Stimulated activated CD8-positive, alpha-beta memory T cell treated with anti-CD3 and anti-CD28 coated beads, Interleukin-4, amount 100 ng/mL, for 1 hour (primary cell): ENCODE measurements at places on chromosomes 7 and 10.

DNA sequence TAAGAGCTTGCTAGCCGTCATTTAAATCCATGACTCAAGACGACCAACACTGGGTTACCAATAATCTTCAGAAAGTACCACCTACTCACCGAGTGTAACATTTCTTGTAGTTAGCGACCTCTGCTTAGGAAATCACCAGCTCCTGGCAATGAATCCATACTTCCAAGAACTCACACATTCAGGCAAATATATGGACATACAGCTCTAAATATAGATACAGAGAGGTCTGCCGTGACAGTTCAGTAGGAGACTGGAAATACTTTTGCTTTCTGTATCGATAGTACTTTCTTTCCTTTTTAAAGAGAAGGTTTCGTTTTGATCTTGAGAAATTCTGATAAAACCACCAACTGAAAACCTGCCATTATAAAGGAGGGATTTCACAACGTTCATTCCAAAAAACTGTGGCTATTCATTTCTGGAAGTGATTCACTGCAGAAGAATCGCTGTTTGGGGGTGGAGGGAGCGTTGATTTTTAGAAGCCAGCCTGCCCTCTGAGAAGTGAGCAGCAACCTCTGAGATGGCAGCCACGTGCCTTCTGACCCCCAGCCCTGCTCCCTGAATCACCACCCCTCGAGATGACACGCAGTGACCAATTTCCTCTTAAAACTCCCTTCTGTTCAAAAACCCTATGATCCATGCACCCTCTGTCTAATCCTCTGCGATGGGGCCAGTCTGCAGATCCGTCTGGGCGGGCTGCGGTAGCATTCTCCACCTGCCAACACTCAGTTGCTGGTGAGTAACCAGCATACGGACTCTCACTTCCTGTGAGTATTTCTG is 179.0 kb upstream of the KLF14 start:
- DNase-seq: peak; percentile 51

GRCh38 chr7:100017875-100018274 is 2.5 kb downstream of the ZKSCAN1 start:
- DNase-seq: no peak

DNA sequence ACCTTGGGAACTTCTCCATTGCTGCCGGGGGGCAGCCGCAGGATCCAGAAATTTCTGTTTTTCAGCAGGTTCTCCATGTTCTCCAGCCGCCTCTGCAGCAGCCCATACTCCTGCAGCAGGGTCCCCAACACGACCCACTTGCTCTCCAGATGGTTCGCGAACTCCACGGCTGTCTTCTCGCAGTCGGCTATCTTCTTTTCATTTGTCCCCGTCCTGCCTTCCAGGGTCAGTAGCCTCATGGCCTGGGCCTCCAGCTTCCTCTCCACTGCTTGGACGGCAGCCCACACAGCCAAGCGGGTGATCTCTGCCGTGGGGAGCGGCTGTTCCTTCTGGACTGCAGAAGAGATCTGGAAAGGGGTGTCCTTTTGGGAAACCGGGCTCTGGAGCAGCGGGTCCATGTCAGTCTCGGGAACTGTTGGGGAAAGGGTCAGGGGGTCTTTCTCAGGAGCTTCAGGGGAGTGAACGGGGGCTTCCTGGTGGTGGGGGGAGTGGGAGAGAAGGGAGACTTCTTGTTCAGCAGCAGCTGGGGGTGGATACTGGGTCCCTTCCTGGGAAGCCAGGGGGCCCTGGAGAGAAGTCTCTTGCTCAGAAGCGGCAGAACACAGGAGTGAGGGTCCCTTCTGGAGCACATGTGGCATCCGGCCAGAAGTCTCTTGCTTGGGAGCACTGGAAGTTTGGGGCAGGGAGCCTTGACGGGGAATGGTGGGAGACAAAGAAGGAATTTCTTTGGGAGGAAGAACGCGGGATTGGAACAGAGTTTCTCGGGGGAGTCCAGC is 5.5 kb downstream of the ZNF777 start:
- DNase-seq: no peak

GRCh38 chr7:521221-522070 is 1.8 kb upstream of the PDGFA start:
- DNase-seq: no peak

DNA sequence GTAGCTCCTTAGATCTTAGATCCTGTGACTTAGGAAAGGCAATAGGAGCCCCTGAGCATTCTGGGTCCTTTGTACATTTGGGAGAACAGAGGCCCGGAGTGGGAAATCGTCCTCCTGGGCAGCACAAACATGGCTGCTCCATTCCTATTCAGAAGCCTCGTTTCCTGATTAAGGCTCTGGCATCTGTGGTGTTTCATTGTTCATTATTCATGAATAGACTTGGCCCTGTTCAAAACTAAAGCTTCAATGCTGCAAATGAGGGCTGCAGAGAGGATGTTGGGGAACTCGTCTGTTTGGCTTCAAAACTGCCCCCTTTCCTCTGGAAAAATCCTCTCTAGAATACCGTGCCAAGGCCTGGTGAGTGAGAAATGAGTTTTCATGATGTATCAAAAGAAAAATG is 3.4 kb upstream of the HTRA1 start:
- no peak for DNase-seq

GRCh38 chr7:121081327-121081936 is 92.9 kb downstream of the CPED1 start:
- no peak for DNase-seq

DNA sequence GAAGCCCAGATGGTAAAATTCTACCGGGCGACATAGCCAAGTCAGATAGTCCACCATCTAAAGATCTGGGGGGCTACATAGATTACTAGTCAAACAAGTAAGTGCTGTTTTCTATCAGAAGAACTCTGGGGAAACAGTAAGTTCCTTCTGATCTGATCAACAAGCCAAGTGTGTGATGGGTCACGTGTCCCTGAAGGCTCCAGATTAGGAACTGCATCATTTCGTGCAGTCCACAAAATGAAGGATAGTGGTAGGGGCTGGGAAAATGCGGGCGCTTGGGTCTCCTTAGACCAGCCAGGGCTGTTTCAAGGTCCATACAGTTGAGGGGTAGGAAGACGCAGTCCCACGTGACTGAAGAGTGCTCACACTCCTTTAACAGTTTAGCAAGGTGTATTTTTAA is 1.8 kb upstream of the CHN2 start:
- DNase-seq: no peak

GRCh38 chr7:28815369-28815927 is 142.7 kb downstream of the TRIL start:
- DNase-seq: no peak

- DNase-seq: no peak
Observed at GRCh38 chr7:111823826-111824225, 261.5 kb upstream of the IMMP2L start.

DNA sequence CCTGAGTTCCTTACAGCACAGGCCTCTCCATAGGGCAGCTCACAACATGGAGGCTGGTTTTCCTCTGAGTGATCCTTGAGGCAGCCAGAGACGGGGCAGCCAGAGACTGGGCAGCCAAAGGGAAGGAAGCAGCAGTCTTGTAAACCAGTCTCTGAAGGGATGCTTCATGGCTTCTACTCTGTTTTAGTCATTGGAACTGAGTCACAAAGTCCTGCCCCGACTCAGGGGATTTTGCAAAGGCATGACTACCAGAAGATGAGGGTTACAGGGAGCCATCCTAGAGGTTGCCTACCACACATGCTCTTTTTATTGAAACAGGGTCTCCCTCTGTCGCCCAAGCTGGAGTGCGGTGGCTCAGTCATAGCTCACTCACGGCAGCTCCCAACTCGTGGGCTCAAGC is 44.4 kb upstream of the COMMD3 start:
- DNase-seq: no peak

DNA sequence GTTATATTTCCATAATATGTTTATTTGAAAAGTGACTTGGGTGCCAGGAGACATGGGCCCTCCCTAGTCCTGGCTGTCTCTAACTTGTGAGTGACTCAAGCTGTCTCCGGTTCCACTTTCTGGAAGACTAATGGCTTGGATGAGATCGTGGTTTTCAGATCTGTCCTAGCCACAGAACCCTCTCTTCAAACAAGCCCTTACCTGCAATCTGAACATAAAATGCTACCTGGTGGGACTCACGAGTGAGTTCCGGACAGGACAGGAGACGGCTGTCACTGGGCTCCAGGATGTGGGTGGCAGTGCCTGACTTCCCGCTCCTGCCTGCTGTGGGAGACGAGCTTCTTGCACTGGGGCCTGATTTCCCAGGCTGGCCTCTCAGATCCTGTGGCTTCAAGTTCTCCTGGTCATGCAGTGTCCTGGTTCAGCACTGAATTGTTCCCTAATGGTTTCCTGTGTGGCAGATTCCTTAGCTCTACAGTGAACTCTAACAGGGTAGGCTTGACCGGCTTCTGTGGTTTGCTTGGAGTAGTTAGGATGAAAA is 26.0 kb upstream of the PFKFB3 start:
- no peak for DNase-seq
